ENCODE measurements at places on chromosomes 7 and 10.

DNA sequence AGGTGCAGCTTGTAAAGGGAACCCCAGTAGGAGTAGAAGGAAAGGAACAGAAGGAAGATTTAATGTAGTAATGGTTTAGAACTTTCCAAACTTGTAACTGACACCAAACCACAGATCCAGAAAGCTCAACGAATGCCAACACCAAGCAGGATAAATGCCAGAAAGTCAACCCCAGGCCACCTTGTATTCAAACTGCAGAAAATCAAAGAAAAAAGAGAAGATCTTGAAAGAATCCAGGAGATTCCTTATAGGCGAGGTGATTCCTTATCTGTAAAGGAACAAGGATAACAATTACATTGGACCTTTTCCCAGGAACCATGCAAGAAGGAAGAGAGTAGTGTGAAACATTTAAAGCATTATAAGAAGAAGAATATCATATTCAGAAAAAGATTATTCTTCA lies 93.6 kb downstream of the NKX6-2 start:
- no peak for DNase-seq

DNA sequence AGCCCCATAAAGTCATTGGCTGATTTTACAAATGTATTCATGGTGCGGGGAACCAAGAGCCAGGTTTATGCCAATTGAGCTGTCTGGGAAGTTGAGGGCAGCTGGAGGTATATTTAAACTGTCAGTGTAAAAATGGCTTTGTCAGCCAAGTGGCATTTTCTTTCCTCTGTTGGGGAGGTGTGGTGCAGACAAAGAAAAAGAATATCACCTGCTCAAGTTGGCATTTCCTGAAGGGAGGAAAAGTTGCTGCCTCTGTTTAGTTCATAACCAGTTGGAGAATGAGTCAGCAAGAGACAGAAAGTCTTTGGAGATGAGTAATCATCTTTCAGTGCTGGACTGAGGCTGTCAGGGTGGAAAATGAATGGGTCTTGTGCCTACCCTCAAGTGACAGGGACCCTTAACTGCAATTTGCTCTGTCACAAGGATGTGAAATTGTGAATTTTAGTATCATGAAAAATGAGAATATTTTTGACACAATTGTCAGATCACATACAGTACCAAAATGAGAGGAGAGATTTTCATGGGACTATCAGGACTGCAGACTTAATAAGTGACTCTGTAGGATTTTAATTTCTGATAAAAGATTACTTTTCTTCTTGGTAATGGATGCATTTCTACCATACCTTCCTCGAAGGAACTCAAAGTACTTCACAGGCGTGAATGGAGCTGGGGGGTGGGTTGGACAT lies 137.3 kb downstream of the ANLN start:
- no peak for DNase-seq

- DNase-seq = no peak
Measured at GRCh38 chr10:72088889-72089575, 681 bp upstream of the SPOCK2 start.

- no peak for DNase-seq
Measured at GRCh38 chr7:121328508-121329190, at the start of gene WNT16. Gene WNT16 (plus strand): TSS chr7:121329000. CDS start chr7:121329293, 293 bp downstream.

GRCh38 chr10:17059197-17059688 lies 70.4 kb downstream of the CUBN start:
- no peak for DNase-seq

GRCh38 chr7:130277763-130278643 lies 11.3 kb downstream of the CPA2 start:
- DNase-seq = no peak

DNA sequence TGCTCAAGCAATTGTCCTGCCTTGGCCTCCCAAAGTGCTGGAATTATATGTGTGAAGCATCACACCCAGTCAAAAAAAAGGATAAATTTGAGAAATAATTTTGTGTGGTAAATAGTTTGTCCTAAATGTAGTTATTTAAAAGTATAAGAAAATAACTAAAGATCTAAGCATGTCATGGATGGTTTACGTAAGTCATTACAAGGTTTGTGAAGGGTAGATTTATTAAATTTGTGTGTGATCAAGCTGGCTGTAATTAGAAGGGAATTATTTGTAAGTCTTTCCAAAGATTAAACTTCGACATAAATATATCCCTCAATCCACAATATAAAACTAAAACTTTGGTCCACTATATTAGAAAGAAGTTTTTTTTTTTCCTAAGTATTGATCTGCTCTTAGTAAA lies 28.6 kb downstream of the ORC5 start:
- DNase-seq = no peak

GRCh38 chr10:122152544-122152943 lies 118.6 kb upstream of the BTBD16 start:
- DNase-seq = no peak

GRCh38 chr10:113754768-113755167 lies 3.3 kb downstream of the PLEKHS1 start:
- DNase-seq = no peak

- DNase-seq = no peak
Measured at GRCh38 chr10:109886781-109887140, 36.5 kb downstream of the XPNPEP1 start.

- DNase-seq = peak; percentile 15
Measured at GRCh38 chr10:51389415-51390321, 309.7 kb downstream of the CSTF2T start.

- no peak for DNase-seq
Measured at GRCh38 chr10:115956225-115957011, 316.6 kb downstream of the GFRA1 start.

GRCh38 chr10:4981722-4982471 lies 18.7 kb downstream of the AKR1C1 start:
- DNase-seq = no peak

DNA sequence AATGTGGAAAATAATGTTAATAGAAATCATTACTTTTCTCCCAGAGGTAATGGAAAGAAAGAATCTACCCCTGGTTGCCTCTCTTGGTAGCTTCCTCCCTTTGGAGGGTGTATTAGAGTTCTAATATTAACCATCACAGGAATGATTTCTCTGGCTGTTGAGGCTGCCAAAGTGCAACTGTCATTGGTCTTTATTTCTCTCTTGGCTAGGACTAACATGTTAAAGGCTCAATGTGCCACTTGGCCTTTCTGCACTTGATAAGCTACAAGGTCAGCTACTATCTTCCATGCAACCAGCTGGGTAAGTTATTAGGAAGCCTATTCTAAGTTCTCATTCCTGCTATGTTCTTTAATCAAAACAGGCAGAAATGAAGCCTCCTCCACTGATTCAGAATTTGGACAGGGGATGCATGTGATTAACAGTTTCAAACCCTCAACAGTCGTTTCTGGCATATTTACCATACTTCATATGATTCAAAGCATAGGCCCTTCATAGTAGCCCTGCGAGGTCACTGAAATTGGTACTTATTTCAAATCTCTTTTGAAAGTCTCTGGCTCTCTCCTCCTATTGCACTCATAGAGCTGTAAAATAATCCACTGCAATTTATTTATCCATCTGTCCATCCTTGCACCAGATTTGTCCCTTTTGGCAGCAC lies 645.0 kb downstream of the SORCS1 start:
- no peak for DNase-seq

DNA sequence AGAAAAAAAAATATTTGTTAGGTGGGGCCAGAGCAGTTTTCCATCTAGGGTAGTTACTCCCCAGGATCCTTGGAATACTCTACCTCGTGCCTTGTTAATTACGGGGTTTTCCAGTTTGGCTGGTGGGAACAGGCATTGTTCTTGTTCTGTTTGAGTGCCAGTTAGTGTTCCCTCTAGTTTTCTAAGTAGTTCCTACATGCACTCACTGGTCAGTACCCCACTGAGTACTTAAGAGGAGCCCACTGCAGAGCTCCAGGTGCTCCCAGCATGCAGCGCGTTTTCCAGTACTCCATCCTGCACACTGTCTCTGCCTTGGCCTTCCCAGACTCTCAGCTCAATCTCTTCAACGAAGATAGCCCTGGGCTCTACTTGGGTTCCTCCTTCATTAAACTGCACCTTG lies 58.0 kb downstream of the AHCYL2 start:
- DNase-seq = no peak

DNA sequence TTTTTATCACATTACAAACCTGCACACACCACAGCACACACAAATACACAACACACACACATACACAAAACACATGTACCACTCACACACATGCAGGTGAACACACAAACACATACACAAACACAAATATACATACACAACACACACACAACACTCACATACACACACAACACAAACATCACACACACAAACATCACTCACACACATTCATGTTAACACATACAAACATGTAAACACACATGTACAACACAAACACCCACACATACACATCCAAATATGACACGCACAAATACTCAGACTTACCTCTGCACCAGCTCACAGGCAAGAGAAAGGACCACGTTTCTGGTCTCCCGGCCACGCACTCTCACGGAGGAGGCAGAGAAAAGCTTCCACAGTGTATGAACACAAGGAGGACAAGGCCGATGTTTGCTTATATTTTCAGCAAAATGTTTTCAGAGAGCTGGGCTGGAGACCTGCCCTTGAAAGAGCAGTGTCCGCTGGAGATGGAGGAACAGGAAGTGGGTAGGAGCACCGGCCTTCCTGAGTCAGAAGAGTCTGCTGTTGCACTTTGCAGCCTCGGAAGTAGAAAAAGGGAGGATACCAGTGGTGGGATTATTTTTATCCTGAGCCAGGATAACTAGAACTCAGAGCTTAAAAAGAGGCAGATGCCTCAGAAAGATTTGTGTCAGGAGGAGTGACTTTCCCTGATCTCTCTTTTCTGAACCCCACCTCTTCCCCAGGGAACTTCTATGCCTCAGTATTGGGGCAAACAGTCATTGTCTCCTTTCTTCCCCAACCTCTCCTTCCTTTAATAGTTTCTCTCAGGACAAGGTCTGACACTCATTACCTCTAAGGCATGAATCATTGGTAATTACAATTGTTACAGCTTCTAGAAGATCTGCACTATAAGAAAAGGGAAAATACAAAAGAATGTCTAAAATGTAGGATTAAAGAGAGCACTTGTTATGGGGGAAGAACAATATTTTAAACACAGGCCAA lies at the start of gene GIMAP6:
Gene GIMAP6 (minus strand): TSS at position 520 of the 999 bp plus-strand sequence. CDS start 2,243 bp downstream, outside the sequence.
- DNase-seq = no peak

- DNase-seq = no peak
Measured at GRCh38 chr7:42192851-42193461, 44.1 kb downstream of the GLI3 start.

DNA sequence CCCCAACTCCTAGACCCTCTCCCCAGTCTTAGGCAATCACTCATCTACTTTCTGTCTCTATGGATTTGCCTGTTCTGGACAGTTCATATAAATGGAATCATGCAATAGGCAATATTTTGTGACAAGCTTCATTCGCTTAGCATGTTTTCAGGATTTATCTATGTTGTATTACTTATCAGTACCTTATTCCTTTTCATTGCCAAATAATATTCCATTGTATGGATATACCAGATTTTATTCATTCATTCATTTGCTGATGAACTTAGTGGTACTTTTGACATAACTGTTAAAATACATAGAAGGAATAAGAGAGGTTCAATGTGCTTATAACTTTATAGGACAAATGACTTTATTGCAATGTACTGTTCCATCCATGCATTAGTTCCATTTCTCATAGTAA lies 231.0 kb downstream of the SNX10 start:
- DNase-seq = no peak

- no peak for DNase-seq
Measured at GRCh38 chr10:46528171-46528671, 28.2 kb downstream of the GPRIN2 start.

GRCh38 chr10:370449-370825 lies 235.2 kb downstream of the ZMYND11 start:
- DNase-seq = no peak

DNA sequence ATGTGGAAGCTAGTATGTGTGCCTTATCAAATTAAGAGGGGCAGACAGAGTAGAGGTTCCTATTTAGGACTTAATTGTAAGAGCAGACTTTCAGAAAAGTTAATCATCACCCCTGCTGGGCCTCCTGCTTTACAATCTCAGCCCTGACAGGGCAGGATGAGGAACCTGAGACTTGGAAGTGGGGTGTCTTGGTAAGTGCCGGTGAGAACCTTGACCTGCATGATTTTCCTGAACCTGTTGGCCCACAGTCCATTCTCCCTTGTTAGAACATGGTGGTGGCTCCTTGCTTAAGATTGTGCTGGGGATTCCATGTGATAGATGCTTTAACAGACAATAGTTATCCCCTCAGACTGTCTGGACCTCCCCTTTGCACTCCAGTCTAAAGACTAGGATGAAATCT lies 141.7 kb upstream of the TMEM72 start:
- DNase-seq = no peak

Measured in stimulated activated naive CD4-positive, alpha-beta T cell (primary cell).